ENCODE measurements at places on chromosomes 1 and 21.

GRCh38 chr1:68918563-68918962 lies 421.7 kb upstream of the DEPDC1 start:
- no peak for DNase-seq

DNA sequence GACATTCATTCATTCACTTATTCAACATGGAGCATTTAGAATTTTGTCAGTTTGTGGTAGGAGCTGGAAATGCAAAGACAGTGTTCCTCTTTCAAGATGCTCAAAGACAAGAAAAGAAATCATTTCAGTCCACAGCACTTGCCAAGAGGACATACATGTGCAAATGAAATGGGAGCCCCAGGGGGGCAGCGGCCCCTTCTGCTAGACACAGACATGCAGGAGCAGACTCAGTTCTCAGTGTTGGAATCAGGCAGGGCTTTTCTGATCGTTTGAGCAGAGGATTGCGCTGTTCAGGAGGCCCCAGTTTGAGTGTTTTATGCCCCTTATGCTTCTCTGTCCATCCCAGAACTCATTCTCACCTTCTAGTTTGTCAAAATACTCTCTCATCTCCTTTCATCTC lies 35.6 kb upstream of the VASH2 start:
- no peak for DNase-seq

GRCh38 chr1:15932612-15933011 lies 43.3 kb downstream of the ZBTB17 start:
- DNase-seq: no peak

- no peak for DNase-seq
Observed at GRCh38 chr1:94037392-94038229, 83.3 kb downstream of the ABCA4 start.

DNA sequence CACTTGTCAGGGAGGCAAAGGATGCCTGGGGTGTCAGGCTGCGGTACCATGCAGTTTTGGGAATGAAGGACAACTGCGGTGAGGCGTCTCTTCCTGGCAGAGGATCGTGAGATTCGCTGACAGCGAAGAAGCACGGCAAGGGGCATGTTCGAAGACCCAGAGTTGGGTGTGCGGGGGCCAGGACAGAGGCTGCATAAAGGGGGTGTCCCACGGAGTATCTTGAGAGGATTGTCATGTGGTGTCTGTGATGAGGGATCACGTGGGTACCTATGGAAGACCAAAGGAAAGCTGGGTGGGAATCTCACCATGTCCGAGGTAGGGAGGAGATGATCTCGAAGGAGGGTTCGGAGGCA lies 372 bp downstream of the SLC25A44 start:
- DNase-seq: no peak

- no peak for DNase-seq
Observed at GRCh38 chr1:18714404-18715175, 83.9 kb downstream of the PAX7 start.

- DNase-seq: no peak
Observed at GRCh38 chr21:31346256-31346821, 2.3 kb upstream of the TIAM1 start.

DNA sequence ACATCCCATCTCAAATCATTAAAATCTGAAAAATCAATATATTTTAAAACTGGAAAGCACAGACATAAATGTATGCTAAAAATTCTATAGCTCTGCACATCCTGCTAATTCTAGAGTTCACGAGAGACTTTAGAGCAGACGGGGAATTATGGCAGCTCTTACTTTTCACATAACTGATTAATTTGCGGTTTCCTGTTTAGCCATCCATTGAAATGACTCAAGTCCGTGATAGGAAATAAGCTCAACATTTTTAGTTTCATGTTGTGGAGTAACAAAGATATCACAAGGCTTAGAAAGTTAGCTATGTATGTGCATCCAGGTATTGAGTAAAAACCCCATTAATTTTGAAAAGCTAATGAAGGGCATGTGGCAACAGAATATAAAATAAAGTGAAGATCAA lies 123.2 kb downstream of the SMYD2 start:
- DNase-seq: no peak

GRCh38 chr1:156423422-156424352 lies 54.7 kb downstream of the RHBG start:
- no peak for DNase-seq

GRCh38 chr1:48908606-48909005 lies 131.9 kb upstream of the BEND5 start:
- no peak for DNase-seq

DNA sequence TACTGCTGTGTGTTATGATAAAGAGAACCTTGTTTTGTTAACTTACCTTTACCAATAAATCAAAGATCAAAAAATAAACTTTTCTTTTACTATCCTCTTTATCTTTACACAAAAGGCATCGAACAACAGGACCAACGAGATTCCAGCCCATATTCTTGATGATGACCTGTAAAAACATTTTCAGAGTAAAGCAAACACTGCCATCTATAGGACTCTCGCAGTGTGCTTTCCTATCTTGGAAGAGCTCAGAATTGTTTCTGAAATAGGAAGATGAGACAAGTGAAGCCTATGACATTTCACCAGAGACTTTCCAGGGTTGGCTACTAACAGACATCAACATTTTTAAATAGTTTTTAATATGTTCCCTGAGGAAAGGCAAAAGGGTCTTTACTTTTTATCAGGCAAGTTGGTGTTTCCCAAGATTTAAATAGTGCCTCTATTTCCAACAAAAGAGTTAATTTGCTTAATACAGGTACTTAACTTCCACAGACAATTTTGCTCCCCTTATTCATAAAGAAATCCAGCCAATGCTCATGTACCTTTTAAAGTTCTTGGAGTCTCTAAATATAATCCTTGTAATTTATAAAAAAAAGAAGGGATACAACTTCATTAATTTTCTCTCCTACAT lies 7.3 kb downstream of the GLMN start:
- DNase-seq: no peak

GRCh38 chr1:189927641-189928040 lies 550.0 kb downstream of the BRINP3 start:
- no peak for DNase-seq

DNA sequence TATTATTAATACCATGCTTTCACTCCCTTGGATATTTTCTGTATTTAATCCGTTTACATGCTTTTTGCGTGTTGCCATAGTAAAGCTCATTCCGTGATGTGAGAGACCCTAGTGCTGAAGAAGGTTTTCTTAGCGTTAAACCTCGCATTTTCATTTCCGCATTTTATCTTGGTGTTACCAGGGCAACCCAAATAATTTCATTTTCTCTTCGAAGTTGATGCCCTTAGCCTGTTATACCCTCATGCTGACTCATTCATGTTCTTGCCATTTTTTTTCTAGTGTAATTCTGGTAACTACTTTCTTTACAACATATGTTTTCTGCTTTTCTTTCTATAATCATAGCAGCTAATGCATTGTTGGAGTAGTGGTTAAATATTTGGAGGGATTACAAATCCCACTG lies 37.2 kb downstream of the LRRC8C start:
- DNase-seq: no peak

GRCh38 chr1:156959414-156959813 lies 39.0 kb downstream of the LRRC71 start:
- DNase-seq: no peak

DNA sequence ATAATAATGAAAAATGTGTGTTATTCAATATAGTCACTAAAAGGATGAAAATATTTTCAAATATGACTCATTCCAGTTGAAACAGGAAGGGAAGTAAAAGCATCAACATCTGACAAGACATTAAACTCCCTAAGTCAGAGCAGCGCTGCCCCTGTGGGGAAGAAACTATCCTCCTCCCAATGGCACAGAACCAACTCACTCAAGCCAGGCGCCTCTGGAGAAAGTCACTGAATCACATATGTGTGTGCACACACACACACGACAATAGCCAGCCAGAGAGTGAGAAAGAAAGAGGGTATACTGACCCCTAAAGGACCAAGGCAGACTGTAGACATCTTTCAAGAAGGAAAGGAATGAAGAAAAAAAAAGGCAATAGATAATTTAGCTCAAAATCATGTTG lies 126.9 kb downstream of the SETD4 start:
- no peak for DNase-seq

- no peak for DNase-seq
Observed at GRCh38 chr1:233599542-233600073, 14.3 kb upstream of the KCNK1 start.

GRCh38 chr1:56527548-56528302 lies 51.6 kb downstream of the PLPP3 start:
- DNase-seq: no peak

GRCh38 chr1:18922848-18923755 lies 20.7 kb upstream of the ALDH4A1 start:
- DNase-seq: no peak

DNA sequence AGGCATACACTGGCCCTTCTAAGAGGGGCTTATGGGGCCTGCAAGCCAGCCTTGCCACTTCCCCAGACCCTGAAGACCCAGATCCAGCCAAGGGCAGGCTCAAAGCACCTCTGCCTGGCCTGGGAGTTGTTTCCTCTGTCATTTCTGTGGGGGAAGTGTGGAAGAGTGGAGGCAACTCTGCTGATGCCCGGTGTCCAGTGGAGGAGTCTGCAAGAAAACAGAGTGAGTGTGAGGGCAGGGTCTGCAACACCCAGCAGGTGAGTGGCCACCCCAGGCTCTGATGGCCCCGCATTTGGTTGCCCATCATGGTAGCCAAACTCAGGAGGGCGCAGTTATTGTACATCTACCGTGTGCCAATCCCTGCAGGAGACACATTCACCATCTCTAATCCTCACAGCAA lies 8.4 kb downstream of the CLEC20A start:
- DNase-seq: no peak

- no peak for DNase-seq
Observed at GRCh38 chr1:3787349-3787715, 9.0 kb downstream of the LRRC47 start.

GRCh38 chr1:219533280-219533679 lies 79.6 kb downstream of the ZC3H11B start:
- DNase-seq: no peak

- DNase-seq: no peak
Observed at GRCh38 chr1:71593523-71593922, 512.7 kb upstream of the ZRANB2 start.

- DNase-seq: no peak
Observed at GRCh38 chr21:17929510-17929909, 110.4 kb upstream of the C21orf91 start.

- DNase-seq: no peak
Observed at GRCh38 chr1:245211035-245211749, 56.4 kb downstream of the KIF26B start.

DNA sequence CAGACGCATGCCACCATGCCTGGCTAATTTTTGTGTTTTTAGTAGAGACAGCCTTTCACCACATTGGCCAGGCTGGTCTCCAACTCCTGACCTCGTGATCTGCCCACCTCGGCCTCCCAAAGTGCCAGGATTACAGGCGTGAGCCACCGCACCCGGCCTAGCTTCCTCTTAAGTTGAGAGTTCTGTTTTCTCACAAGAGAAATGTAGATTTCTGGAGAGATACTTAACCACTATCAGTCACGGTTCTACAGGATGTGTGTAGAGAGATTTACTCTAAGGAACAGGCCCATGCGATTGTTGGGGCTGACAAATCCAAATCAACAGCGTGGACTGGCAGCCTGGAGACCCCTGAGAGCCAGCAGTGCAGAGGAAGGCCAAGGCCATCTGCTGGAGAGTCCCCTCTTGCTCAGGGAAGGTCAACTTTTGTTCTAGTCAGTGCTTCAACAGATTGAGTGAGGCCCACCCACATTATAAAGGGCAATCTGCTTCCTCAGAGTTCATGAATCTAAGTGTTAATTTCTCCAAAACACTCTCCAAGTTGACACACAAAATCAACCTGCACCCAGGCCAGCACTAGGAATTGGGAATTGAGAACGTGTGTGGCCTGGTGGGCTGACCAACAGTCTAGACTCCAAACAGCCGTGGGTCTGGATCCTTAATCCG lies 38.7 kb downstream of the CHAF1B start:
- no peak for DNase-seq

GRCh38 chr1:185520188-185520920 lies 203.3 kb upstream of the IVNS1ABP start:
- no peak for DNase-seq

DNA sequence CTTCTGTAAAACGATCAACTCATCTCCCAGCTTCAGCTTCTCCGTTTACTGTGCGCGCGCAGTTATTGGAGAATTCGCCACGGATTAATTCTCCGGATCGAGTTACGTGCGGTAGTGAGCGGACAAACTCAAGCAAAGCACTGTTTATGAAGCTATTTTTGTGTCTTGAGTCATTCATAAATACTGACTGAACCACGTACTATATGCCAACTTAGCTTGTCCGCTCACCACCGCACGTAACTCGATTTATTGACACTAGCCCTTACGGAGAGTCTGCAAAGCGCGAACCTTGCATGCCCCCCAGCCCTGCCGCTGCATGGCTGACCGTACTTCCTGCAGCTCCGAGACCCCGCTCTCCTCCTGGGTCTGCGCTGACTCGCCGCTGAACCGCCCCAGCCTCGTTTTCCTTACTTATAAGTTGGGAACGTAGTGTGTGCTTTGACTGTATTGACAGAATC lies 773 bp downstream of the CHD1L start:
- no peak for DNase-seq

DNA sequence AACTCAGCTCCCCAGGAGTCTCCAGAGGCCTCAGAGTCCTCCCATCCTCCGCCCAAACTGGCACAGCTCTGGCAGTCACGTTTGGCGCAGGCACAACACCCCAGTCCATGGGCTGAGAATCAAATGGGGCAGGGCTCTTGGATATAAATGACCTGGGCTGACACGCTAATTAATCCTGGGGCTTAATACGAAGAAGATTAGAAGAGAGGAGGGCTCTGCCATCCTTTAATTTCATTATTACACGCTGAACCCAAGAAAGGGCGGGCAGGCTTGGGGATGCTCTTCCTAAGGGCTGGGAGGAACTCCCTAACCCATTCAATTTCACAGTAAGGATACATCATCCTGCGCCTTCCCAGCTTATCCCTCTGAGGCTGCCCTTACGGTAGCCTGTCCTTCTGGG lies 2.4 kb downstream of the GRIK3 start:
- no peak for DNase-seq

DNA sequence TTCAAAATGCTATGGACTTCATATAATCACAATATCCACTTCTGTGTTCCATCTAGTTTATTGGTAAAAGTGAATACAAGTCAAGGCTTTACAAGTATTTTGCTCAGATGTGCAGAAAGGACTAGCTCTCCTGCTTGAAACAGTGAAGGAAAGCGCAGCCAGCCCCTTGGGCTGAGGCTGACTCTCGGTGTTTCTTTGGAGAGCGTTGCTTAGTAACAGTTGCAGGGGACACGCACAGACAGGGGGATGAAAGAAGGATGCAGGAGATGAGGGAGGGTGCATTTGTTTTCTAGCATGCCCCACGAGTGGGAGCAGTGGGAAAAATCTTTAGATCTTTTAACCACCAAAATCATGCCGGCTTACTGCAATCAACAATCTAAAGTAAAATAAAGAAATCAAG lies 9.1 kb downstream of the PYCR2 start:
- DNase-seq: no peak

All from T-helper 17 cell (primary cell).